COLO829 (cell line): ENCODE measurements at places on chromosomes 2 and 18.
A peak's percentile ranks its signal among the peaks of the same experiment; 100 is the strongest.

GRCh38 chr2:217568289-217568971 is 434.4 kb downstream of the TNS1 start:
- no peak for DNase-seq

DNA sequence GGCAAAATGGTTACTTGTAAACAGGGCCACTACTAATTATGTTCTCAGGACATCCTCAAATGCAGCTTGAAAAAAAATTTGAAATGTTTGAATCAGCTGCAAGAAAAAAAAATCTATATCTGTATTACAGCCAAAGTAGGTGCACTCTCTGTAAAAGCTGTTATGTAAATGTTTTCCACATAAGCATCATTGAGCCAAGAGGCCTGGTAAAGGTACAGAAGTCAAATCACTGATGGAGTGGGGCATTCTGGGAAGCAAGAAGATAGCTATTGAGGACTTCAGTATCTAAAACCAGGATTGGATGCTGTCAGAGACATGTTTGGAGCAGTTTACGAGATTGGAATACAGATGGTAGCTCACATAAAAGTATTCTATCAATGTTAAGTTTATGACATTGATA is 80.3 kb downstream of the MAPRE2 start:
- DNase-seq, result no peak

DNA sequence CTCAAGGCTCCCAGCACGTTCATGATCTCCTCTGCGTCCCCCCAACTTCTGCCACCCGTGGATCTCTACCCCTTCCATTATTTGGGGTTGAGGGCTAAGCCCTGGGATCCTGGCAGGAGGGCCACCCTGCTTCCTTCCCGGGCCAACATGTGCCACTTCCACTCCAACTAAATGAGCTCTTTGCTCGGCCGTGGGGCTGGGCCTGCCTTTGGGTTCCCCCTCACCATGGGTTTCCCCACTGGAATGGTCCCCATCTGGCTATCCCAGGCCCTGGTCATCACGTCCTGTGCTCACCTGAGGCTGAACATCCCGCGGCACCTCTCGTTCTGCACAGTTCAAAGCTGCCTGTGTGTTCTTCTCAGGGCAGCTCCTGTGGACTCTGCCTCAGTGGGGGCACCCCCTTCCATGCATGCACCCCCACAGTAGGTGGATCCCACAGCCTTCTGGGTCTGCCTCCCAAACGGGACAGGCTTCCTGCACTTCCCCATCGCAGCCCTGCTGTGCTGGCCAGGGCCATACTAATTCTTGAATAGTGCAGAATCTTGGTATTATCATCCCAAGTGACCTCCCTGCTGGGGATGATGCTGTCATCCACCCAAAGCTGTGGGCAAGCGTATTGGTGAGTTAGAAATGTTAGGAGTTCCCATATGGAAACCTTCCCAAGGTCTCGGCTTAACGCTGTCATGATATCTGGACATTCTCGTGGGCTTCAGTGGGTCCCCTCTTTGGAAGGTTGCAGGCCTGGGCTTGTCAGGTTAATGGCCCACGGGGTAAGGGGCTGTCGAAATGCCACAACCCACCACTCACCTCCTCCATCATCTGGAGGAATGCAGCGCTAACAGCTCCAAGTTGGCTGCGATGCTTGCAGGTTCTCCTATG is 150.5 kb upstream of the TWIST2 start:
- DNase-seq, result no peak

- no peak for DNase-seq
These were observed 1.1 kb downstream of the HIBCH start for GRCh38 chr2:190318514-190318913.

- DNase-seq, result no peak
These were observed 175.4 kb upstream of the SPRED2 start for GRCh38 chr2:65607662-65608305.

GRCh38 chr2:160169471-160169870 is 30.6 kb downstream of the ITGB6 start:
- no peak for DNase-seq

- peak; percentile 47 for DNase-seq
These were observed 11.5 kb downstream of the SPEG start for GRCh38 chr2:219446101-219446504.

DNA sequence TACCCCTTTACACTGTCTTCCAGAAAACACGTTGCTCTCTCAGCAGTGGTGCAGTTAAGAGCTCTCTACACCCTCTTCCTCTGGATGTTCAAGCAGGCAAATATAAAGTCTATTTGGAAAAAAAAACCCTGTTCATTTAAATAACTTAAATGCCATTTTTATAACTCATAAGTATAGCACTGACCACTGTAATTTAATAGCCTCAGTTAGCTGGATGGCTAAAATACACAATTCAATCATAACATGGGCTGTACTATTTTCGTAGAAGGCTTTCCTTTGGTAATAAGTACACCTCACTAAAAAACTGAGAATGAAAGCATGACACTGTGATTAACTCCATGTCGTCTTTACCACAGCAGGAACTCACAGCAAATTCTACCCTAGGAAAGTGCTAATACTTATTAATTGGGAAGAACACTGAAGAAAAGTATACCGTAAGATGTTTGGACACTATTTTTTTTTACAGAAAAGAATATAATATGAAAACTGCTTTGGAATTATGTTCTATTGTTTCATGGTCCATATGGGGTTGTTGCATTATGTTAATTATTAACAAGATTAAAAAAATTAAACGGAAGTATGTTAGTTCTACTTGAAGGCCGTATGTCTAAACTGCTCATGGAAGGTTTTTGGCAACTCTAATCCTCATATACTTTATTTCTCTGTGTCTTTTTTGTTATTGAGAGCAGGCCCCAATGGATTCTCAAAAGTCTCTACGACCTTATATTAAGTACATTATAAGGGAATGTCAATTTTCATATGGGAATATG is 269.1 kb downstream of the ZNF385B start:
- no peak for DNase-seq

- no peak for DNase-seq
These were observed 369.7 kb downstream of the RAD51AP2 start for GRCh38 chr2:17148407-17149145.

- DNase-seq, result no peak
These were observed 87.3 kb upstream of the CCDC141 start for GRCh38 chr2:179137200-179137759.

- no peak for DNase-seq
These were observed 474.1 kb downstream of the IRS1 start for GRCh38 chr2:226325526-226325925.

DNA sequence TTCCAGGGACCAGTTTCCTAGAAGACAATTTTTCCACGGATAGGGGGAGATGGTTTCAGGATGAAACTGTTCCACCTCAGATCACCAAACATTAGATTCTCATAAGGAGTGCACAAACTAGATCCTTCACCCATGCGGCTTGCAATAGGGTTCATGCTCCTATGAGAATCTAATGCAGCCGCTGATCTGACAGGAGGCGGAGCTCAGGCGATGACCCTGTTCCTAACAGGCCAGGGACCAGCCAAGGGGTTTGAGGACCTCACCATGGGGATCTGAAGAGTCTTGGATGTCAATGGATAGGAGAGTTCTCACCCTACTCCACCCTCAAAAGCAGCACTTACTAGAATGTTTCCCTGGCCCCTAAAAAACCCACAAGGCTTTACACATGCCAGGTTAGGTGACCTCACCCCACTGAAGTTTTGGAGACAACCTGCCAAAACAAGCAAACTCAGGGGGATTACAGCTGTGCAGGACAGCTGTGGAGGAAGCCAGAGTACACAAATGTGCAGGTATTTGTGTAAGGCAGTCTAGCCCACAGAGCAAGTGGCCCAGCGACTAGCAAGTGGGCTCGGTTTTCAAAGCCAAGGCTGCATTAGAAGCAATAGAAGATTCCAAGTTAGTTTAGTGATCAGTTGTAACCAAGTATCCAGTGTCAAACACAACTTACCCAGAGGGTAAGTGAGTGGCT is 3.9 kb downstream of the EVA1A start:
- DNase-seq, result no peak

GRCh38 chr18:67805261-67805660 is 288.7 kb upstream of the DSEL start:
- DNase-seq, result no peak

- no peak for DNase-seq
These were observed 130.2 kb upstream of the ID2 start for GRCh38 chr2:8551622-8552074.

DNA sequence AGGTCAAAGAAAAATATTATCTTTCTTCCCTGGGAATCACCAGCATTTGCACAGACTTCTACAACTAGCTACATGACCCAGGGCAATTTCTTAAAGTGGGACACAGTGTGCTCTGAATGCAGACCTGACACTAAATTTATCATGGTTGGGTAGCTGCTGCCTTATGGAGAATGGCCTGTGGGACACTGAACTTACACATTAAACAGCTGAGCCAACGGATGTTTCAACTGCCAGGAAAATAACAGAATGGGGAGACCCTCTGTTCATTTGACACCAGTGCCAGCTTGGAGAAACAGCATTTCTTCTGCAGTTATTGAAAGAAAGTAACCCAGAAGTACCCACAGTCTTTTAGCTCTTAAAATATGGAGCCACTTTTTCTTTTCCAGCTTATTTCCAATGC is 54.1 kb downstream of the SLC8A1 start:
- no peak for DNase-seq

GRCh38 chr2:54897420-54898310 is 152.6 kb downstream of the RTN4 start:
- DNase-seq, result no peak

- no peak for DNase-seq
These were observed 38.8 kb downstream of the ADAM23 start for GRCh38 chr2:206482123-206482522.

- no peak for DNase-seq
These were observed 165.6 kb upstream of the NCKAP5 start for GRCh38 chr2:133733901-133734255.

GRCh38 chr2:105883911-105884694 is 139.4 kb downstream of the NCK2 start:
- no peak for DNase-seq

GRCh38 chr18:159037-159652 is 788 bp downstream of the USP14 start:
- DNase-seq, result peak; percentile 13

GRCh38 chr18:7567474-7568425 is 634 bp downstream of the PTPRM start:
- DNase-seq, result no peak

DNA sequence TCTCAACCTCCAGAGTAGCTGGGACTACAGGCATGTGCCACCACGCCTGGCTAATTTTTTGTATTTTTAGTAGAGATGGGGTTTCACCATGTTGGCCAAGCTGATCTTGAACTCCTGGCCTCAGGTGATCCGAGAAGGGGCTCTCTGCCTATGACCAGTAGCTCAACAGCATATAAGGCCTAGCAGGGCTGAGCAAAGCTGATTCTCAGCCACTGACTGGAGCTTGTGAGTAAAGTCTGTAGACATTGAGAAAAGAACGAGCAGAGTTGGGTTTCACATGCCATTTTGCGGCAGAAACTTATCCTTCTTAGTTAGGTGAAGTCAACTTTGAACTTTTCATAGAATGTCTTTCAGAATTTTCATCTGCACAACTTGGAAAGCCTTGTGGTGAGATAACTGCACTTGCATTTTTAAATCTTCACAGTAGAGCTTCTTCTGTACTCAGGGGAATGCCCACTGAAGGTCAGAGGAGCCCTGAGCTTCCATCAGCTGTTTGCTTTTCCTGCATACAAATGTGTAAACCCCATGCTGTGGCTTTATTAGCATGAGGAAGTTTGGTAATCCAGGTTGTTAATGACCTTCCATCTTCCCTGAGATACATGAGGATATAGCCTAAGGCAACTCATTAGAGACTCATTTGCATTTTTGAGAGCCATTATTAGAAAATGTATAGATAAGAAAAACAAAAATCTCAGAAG is 602.4 kb downstream of the METTL4 start:
- DNase-seq, result no peak

GRCh38 chr2:200223205-200223784 is 83.2 kb upstream of the SPATS2L start:
- DNase-seq, result no peak

DNA sequence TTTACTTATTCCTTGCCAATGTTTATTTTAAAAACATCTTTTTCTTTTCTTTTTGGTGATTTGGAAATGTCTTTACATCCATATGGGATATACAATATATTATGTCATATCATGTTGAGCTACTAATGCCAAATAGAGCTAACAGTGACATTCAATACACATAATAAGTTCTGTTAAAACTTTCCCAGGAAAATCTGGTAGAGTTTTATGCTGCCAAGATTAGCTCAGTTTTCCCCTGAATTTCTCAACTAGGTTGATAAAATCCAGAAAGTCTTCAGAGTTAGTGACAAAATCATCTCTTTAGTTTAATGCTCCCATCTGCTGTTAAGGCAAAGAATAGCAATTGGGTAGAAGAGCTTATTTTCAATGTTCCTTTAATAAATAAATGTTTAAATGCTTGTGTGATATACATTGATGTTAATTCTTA is 9.9 kb downstream of the COL3A1 start:
- peak; percentile 10 for DNase-seq

GRCh38 chr18:62938006-62938405 is 222.7 kb downstream of the PHLPP1 start:
- DNase-seq, result no peak

GRCh38 chr18:30709595-30709994 is 332.9 kb downstream of the DSC3 start:
- DNase-seq, result no peak

DNA sequence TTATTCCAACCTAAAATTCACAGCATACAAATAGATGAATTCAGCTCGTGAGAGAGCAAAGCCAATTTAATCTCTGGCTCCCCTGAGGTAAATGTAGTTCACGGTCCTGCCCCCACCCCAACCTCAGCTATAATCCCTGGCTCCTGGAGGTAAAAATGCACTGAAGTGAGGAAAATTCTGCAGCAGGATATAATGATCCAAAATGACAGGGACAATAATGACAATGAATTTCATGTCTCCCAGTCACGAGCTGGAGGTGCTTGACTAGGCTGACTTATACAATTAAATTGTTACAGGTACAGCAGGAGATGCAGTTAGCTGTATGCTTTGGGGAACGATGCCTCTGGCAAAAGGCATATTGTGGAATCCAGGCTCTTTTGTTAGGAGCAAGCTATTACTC is 82.0 kb downstream of the GPD2 start:
- no peak for DNase-seq

- no peak for DNase-seq
These were observed 1428.4 kb upstream of the CDH2 start for GRCh38 chr18:29605365-29605764.

DNA sequence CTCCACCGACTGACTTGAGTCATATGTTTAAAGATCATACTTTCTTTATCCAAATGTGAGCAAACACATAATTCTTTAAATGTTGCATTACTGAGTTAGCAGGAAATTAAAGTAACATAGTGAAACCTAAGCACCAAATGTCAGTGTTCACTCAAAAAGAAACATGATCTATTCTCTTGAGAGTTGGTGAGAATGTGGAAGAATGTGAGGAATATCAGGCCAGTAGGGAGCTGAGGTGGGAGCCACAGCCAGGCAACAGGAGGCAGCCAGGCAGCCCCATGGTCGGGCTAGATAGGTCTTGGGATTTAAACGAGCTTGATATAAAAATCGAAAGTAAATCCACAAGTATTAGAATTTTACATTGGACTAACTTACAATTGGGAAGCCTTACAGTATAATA is 198.1 kb upstream of the SH3BP4 start:
- no peak for DNase-seq

- no peak for DNase-seq
These were observed 5.1 kb upstream of the TWSG1 start for GRCh38 chr18:9329471-9329870.
